ENCODE measurements at places on chromosomes 4 and X.
A peak's percentile ranks its signal among the peaks of the same experiment; 100 is the strongest.

DNA sequence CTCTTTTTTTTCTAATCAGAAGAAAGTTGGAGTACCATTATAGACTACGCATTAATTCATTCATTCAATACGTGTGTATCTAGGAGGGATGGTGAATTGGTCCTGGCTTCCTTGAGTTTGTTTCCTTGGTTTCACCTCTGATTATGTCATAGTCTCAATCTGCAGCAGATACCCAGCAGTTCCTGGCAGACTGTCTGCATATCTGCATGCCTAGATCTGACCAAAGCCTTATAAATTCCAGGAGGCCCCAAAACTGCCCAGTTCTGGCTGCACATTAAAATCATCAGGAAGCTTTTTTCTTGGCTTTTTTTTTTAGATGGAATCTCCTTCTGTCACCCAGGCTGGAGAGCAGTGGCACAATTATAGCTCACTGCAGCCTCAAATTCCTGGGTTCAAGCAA is 27.2 kb upstream of the SLC34A2 start:
- no peak for DNase-seq

GRCh38 chr4:176792326-176793059 is at the start of gene VEGFC:
Gene VEGFC, minus strand, starts transcription at chr4:176792922. Its CDS starts 611 bp downstream, at chr4:176792311.
- no peak for DNase-seq

- DNase-seq = no peak
Measured at GRCh38 chr4:175460414-175460813, 351.6 kb downstream of the GPM6A start.

- no peak for DNase-seq
Measured at GRCh38 chrX:19661961-19662360, 146.7 kb upstream of the MAP3K15 start.

- DNase-seq = peak; percentile 95
Measured at GRCh38 chrX:40176351-40177116, 78.8 kb upstream of the BCOR start.

DNA sequence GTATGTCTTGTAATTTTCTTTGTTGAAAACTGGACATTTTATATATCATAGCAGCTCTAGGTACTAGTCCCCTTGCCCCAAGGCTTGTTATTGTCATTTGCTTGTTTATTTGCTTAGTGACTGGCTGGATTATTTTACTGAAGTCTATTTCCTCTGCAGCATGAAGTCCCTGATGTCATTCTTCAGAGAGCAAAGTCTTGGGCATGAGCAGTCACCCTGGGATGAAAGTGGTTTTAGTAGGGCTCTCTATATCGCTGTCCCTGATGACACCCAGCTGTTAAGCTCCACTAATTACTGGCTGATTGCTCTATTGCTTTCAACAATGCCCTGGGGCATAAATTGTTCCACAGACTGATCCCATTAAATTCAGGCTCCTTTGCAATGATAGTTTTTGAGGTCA is 113.5 kb upstream of the USP9X start:
- no peak for DNase-seq

- no peak for DNase-seq
Measured at GRCh38 chr4:6892190-6892908, 17.3 kb upstream of the TBC1D14 start.

GRCh38 chr4:139689093-139689722 is 23.6 kb downstream of the MGST2 start:
- no peak for DNase-seq

DNA sequence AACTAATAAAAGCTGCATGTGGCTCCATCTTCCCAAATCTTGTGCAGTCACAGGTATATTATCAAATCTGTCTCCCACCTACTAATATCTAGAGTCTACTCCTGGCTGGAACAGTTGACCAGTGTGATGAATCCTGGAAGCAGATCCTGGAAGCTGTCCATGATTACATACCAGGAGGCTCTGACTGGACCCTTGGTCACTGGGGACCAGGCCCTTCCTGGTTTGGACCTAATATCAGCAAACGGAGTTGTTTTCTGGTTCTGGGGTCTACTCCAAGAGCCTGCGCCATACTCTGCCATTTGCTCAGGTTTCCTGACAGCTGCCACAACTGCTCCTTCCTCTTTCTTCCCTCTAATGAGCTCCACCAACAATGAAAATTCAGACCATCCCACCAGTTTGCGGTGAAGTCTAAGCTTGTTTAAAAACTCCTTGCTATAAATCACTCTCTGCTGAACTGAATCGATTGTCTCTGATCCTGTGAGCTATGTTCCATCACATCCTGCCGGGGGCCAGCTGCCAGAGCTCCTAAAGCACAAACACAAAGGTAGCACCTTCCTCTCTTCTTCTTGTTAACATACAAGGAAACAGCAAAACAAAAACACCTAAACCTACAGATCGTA is 114.2 kb downstream of the PALLD start:
- no peak for DNase-seq

GRCh38 chrX:110432906-110433215 is 74.2 kb downstream of the RTL9 start:
- DNase-seq = no peak

DNA sequence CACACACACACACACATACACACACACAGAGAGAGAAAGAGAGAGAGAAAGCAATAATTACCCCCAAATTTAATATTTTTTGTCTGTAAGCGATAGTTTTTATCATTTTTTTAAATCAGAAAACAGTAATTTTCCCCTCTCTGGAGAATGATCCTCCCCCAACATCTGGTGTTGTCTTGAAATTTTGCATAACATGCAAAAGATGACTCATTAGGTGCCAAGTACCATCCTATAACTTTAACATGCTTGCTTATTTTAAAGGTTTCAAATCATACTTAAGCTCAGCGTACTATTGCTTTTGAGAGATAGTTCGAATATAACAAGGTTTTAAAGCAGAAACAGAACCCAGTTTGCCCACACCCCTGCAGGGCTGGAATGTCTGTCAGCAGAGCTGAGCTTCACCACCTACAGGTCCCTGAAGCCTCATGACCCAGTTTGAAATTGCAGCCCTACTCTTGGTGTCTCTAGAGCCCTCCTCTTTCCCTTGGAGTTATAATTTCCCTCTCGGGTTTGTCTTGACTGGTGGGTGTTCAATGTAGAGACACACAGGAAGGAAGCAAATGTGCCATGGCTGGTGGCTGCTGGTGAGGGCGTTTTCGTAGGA is 175.0 kb upstream of the HS3ST1 start:
- DNase-seq = no peak

Measured in vagina (tissue), 2 donors.